ENCODE measurements at places on chromosomes 3 and 15.

DNA sequence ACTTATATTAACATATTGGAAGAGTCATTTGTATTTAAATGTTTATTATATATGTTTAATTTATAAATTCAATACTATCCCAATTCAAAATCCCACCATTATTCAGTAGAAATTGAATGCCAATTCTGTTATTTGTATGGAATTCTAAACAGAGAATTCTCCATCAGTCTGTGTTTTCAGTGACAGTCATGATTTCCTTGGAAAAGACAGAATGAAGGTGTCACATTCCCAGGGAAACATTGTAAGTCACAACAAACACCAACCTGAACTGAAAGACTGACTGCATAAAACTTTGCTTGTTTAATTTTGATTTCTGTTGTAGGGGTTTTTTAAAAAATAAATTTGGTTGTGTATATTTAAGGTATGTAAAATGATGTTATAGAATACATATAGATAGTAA is 769.8 kb upstream of the BCHE start:
- no peaks in the 10 kb centered on the region for H3K36me3 ChIP-seq
- H3K27me3 ChIP-seq = no peaks in the 10 kb centered on the region
- no peak for DNase-seq

DNA sequence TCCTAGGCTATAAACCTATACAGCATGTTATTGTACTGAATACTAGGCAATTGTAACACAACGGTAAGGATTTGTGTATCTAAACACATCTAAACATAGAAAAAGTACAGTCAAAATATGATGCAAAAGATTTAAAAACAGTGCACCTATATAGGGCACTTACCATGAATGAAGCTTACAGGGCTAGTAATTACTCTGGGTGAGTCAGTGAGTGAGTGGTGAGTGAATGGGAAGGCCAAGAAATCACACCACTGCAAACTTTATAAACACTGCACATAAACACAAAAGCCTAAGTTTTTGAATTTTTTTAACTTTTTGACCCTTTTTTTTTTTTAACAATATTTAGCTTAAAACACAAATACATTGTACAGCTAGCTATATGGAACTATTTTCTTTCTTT is 204.7 kb upstream of the CTNNB1 start:
- DNase-seq = no peak
- H3K4me3 ChIP-seq = no peak overlapping the region
- H3K36me3 ChIP-seq = no peaks in the 10 kb centered on the region
- no peaks in the 10 kb centered on the region for H3K4me1 ChIP-seq
- peaks cover 7% of the 10 kb centered on the region for H3K27me3 ChIP-seq
- no peak overlapping the region for H3K27ac ChIP-seq

DNA sequence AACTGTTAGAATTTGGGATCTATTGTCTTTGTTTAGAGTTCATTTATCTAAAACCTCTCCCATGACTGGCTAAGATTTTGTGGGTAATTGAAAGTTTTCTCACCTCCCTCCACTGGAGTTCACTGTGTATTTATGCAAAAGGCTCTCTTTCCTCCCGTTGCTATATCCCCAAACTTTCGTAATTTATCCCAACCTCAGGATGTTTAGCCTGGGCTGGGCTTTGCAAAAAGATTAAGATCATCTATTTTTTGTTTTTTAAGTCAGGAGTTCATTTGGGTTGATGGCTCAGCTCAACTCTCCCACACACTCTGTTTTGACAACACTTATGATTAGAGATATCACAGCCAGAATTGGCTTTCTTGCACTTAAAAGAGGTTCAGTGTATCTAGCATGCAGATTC is 27.0 kb downstream of the SUCNR1 start:
- peaks cover 56% of the 10 kb centered on the region for H3K4me1 ChIP-seq
- H3K27me3 ChIP-seq = peaks cover 2% of the 10 kb centered on the region
- H3K4me3 ChIP-seq = no peak overlapping the region

GRCh38 chr3:118850687-118851086 is 184.0 kb downstream of the IGSF11 start:
- no peaks in the 10 kb centered on the region for H3K27me3 ChIP-seq
- no peaks in the 10 kb centered on the region for H3K36me3 ChIP-seq
- H3K4me1 ChIP-seq = peaks cover 9% of the 10 kb centered on the region

All from activated CD8-positive, alpha-beta T cell treated with anti-CD3 and anti-CD28 coated beads, Interleukin-2, amount 10 ng/mL, durations not matched to agents 7 days and 5 days (primary cell).